Urothelium cell line (cell line): ENCODE measurements at places on chromosomes 12 and 14.
A peak's percentile ranks its signal among the peaks of the same experiment; 100 is the strongest.

- DNase-seq = no peak
Observed at GRCh38 chr14:81153187-81153586, 67.6 kb downstream of the GTF2A1 start.

GRCh38 chr12:110343736-110344555, 59.6 kb downstream of the ANAPC7 start:
- DNase-seq = no peak

- DNase-seq = no peak
Observed at GRCh38 chr12:95532851-95533250, 18.4 kb downstream of the USP44 start.

DNA sequence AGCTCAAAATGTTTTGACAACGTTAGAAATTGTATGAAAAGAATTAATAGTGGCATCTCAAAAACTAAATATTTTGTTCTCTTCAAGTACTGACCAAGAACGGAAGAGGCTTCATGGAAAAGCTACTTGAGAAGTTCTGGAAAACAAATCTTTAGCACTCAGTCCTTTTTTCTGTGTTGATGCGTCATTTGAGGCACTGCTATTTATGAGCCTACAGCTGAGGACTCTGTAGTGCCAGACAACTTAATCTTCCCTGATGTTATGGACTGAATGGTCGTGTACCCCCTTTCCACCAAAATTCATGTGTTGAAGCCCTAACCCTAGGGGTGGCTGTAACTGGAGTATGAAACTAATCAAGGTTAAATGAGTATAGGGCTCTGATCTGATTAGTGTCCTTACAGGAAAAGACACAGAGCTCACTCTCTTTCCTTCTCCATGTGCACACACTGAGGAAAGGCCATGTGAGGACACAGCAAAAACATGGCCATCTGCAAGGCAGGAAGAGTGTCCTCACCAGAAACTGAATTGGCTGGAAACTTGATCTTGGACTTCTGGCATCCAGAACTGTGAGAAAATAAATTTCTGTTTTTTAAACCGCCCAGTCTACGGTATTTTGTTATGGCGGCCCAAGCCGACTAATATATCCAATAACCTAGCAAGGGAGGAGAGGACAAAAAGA, 337.0 kb upstream of the CLEC14A start:
- DNase-seq = no peak

DNA sequence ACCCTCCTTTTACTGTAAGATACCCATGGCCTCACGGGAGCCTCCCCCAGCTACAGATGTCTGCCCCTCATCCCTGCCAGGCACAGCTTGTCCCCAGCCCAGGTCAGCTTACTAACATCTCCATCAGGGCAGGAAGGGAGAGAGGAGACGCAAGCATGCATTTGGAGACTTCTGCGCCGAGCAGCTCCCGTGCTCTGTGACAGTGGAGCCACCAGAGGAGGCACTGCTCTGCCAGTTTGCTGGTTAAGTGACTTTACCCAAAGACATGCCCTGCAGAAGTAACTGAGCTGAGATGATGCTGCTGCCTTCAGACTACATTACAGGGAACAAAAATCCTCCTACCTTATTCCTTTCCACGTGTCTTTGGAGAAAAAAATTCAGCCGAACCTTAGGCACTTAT, 133.4 kb downstream of the ESRRB start:
- no peak for DNase-seq

DNA sequence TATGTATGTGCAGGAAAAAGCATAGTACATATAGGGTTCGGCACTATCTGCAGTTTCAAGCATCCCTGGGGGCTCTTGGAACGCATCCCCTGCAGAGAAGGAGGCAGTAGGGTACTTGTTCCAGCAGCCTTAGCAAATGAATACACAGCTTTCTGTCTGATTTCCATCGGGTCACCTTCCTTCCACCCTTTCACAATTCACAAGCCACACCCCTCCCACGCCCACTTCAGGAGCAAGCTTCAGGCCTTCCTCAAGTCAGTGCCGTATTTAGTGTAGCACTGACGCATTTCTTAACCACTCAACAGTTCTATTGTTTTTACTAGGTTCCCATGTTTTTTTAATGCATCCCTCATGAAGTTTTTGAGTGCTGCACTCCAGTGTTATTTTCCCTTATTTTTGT, 64.2 kb downstream of the CLMN start:
- DNase-seq = peak; percentile 56
